ENCODE measurements at places on chromosomes 2 and 18. TPM values are rescaled to one million over a fixed set of nuclear protein-coding genes. Genes with fewer than 3 reads are reported as not detected.

The NT5DC4 gene
- total RNA-seq, result not detected

The CD302 gene
- total RNA-seq, result 5.4 TPM

The IL36A gene
- total RNA-seq, result not detected

The RND3 gene
- total RNA-seq, result 750 TPM

The NPHP1 gene
- total RNA-seq, result 5.6 TPM

Data from regular cardiac myocyte (primary cell).